Muscle of back (tissue), 13 donors: ENCODE measurements at places on chromosomes 7 and 10. TPM values are rescaled to one million over a fixed set of nuclear protein-coding genes. Genes with fewer than 3 reads are reported as not detected.

The SPDYE9 gene
- 0.13 TPM for polyA plus RNA-seq

The PDE6C gene
- polyA plus RNA-seq: 0.37 TPM

The NYAP1 gene
- polyA plus RNA-seq: 1.4 TPM

DNA sequence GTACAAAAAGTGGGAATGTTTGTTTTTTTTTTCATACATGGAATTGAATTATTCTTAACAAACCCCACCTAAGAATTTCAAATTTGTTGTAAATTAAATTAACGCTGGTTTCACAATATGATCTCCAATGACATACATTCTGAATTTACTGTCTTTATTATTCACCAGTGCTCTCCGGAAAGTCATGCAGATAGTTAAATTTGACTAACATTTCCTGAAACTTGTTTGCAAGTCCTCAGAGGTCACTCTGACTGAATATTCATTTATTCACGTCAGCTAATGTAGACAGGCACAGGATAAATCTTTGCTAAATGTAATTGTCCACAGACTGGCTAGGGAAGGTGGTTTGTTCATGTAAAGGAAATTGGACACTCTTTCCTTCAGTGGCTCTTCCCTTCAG lies 730.4 kb downstream of the PHTF2 start:
- DNase-seq: no peak

- no peak for DNase-seq
These were observed 9.6 kb upstream of the STRA8 start for GRCh38 chr7:135224027-135224426.

GRCh38 chr7:43083106-43083505 lies 29.3 kb upstream of the HECW1 start:
- DNase-seq: no peak

GRCh38 chr10:35433851-35434426 lies 97.6 kb downstream of the CCNY start:
- DNase-seq: peak; percentile 30

GRCh38 chr7:131692131-131692960 lies 135.9 kb upstream of the PODXL start:
- peak; percentile 45 for DNase-seq
